SJCRH30 (cell line): ENCODE measurements at places on chromosomes 5 and 9. TPM values are rescaled to one million over a fixed set of nuclear protein-coding genes. Genes with fewer than 3 reads are reported as not detected.
A peak's percentile ranks its signal among the peaks of the same experiment; 100 is the strongest.

DNA sequence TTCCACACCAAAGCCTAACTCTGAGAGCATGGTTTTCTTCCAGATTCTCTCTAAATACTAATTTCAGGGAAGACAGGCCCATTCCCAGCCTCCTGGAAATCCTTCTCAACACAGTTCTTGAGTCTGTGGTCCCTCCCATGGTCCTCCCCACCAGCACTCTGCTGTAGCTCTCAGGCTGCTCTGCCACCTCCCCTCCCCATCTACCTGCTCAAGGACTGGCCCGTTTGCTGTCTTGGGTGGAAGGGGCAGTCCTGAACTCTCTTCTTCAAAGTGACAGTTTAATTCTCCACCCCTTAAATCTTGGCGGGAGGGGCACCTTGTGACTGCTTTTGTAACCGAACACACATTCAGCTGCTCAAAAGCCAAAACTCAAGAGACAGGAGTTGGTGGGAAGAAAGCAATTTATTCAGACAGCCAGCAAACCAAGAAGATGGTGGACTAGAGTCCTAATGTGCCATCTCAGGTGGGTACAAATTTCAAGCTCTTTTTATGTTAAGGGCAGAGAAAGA is 7.6 kb upstream of the LCN15 start:
- no peak for DNase-seq

GRCh38 chr5:172588380-172588779 is 52.7 kb upstream of the NEURL1B start:
- no peak for DNase-seq

- peak; percentile 97 for DNase-seq
Observed at GRCh38 chr5:57494104-57495098, 11.8 kb upstream of the ACTBL2 start.

DNA sequence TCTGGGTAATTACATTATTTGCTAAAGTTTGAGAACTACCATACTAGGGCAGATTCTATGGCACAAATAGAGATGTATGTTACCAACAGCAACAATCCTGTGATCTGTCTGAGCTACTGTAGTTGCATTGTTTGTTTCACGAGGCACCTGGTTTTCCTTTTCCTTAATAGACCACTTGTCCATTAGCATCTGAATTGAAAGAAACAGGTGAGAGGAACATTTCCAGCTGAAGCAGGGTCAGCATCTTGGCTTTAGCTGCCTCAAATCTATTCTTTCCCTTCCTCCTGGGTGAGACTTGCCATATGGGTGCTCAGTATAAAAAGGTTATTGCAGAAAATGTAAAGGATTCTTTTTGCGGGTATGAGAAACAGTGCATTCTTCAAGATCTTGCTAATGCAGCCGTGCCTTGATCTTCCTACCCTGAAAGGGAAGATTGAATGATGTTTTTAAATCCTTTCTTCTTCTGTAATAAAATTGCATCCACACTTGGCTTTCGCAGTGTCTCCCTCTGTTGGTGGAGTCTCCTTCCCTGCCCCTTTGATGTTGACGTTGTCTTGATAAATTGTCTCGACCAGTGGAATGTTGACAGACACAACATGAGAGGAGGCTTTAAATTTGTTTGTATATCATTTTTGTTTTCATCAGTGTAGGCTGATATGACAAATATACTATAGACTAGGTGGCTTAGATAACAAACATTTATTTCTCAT is 118.0 kb upstream of the BRINP1 start:
- DNase-seq: no peak

GRCh38 chr9:119289740-119290433 is 79.3 kb downstream of the BRINP1 start:
- peak; percentile 72 for DNase-seq

- DNase-seq: no peak
Observed at GRCh38 chr9:97535771-97536170, 34.3 kb downstream of the TMOD1 start.

DNA sequence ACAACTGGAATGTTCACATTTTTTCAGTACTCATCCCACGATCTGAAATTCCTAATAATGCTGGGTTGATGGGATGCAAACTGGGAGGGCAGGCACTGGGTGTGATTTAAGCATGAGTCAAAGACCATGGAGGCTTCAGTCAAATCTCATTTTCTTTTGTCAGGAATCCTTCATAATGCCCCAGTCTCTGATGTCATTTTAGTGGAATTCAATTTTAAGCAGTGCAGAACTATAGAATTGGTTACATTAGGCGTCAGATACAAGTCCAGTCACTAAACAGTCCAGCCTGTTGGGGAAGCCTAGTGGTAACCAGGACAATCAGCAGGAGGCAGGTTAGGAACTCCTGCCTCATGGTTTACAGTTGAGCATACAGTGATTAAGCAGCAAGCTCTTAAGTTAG is 41.0 kb upstream of the TMEM215 start:
- no peak for DNase-seq

DNA sequence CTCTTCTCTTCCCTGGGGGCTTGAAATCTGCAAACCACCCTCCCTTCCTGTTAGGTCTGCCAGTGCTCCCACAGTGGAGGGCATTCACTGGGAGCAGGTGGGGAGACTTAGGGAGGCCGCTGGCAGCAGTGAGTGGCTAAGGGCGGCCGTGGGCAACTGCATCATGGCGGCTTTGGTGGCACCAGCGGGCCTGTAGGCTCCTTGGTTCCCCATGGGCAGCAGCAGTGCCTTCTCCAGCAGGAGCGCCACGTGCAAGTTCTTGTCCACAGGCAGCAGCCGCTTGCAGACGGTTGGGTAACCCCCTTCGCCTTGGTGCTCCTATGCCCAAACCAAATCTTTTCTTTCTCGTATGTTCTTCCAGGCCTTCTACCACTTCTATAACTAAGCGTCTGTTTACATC is 158.2 kb downstream of the SREK1 start:
- DNase-seq: no peak

DNA sequence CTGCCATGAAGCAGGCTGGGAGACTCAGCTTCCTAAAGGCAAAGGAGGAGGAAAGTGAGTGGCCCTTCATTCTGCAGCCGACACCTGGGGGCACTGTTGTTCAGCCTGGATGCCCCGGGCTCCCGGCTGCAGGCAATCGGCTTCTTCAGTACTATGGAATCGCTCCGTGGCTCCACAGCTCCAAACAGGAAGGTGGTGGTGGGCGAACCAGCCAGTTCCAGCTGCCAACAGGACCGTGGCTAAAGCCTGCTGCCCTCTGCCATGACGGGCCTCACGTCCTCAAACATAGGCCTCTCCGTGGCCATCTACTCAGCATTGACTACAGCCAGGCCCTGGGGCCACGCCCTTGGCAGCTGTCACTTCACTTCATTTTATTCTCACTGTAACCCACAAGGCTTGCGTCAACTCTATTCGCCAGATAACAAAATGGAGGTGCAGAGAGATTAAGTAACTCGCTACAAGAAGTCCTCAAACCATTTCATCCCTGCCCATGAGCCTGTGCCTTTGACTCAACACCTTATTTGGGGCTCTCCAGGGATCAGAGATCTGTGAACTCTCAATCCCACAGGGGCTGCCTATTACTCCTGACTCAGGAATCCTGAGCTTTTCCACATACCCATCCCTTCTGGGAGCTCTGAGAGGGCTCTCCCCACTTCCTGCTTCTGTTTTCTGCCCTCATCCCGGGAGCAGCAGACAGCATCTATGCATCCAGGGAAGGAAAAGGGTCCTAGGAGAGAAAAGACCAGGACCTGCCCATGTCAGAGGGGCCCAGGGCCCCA is 38.0 kb downstream of the PAX5 start:
- peak; percentile 86 for DNase-seq

GRCh38 chr9:83406921-83407320 is 131.3 kb downstream of the FRMD3 start:
- no peak for DNase-seq

DNA sequence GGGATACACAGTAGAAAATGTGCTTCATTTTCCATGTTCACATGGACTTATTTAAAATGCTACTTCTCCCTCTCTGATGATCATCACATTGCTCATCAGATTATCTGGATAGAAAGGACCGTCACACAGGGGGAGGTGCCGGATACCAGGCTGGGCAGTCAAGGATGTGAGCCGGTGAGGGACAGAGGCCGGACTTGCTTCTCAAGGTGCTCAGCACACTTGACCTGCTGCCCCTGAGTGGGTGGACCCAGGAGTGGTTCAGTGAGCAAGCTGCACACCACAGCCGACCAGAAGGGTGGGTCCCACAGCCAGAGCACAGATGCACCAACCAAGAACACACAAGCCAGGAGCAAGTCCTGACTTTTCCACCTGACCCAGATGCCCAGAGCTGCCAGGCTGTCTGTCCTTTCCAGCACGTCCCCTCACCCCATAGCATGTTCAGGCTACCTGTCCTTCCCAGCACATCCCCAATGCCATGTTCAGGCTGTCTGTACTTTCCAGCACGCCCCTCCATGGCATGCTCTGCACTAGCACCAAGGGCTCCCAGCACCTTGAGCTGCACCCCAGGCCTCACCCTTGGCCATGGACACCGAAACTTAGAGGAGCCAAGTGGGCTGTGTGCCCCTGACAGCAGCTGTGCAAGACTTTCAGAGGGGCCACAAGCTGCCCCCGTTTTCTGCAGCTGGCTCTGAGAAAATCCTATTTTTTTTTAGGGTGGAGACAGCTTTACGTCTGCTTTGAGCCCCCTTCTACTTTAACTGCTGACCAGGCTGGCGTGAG is 77.8 kb downstream of the SECISBP2 start:
- no peak for DNase-seq

- DNase-seq: no peak
Observed at GRCh38 chr5:79963261-79964061, 27.6 kb downstream of the MTX3 start.

- no peak for DNase-seq
Observed at GRCh38 chr5:178273665-178274541, 41.3 kb upstream of the PHYKPL start.

GRCh38 chr9:76817489-76817888 is 53.3 kb downstream of the PCA3 start:
- DNase-seq: no peak

DNA sequence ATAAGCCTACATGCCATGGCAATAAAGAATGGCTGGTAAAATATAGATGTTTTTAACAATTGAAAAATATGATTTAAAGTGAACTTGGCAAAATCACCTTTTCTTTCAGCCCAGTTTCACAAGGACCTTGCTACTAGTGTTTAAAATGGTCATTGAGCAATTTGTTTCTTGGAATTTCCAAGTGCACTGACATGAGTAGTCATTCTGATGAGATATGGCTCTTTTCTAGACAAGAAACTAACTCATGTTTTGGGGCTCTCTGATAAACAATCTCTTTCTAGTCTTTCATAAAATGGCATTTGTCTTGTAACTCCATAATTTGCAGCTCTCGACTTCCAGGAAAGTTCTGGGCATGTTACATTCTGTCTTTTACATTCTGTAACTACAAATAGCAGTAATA is 176.8 kb downstream of the NR2F1-AS1 start:
- no peak for DNase-seq

DNA sequence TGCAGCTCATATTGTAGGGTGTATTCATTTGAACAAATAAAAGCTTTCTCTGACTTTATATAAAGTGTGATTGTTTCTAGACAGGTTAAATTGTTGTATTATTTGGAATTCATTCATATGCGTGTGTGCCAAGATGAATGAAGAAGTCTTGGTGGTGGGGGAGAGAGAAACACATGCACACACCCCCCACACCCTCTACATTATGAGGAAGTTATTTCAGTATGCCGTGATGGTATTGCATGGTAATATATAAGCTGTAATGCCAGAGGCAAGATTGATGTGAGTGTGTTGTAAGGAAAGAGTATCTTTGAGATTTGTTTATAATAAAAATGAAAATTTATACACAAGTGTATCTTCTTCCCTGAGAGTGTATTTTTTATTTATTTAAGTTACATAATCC is 71.0 kb downstream of the IPO11 start:
- DNase-seq: no peak

DNA sequence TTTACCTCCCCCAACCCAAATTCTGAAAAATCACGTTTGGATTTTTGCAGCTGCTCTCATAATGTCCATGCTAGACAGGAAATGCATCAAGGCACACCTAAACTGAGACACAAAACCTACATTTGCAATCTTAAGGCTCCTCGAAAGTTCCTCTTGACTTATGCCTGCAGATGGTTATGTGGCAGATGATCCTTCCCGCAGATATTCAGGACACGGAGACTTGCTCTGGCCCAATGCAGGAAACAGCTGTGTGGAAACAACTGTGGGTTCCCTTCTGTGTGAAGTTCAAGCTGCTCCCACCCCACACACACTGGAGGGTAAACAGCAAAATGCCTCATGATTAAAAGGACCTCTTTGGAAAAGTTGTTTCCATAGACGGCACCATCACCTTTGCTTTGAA is 253.8 kb downstream of the EBF1 start:
- peak; percentile 57 for DNase-seq

DNA sequence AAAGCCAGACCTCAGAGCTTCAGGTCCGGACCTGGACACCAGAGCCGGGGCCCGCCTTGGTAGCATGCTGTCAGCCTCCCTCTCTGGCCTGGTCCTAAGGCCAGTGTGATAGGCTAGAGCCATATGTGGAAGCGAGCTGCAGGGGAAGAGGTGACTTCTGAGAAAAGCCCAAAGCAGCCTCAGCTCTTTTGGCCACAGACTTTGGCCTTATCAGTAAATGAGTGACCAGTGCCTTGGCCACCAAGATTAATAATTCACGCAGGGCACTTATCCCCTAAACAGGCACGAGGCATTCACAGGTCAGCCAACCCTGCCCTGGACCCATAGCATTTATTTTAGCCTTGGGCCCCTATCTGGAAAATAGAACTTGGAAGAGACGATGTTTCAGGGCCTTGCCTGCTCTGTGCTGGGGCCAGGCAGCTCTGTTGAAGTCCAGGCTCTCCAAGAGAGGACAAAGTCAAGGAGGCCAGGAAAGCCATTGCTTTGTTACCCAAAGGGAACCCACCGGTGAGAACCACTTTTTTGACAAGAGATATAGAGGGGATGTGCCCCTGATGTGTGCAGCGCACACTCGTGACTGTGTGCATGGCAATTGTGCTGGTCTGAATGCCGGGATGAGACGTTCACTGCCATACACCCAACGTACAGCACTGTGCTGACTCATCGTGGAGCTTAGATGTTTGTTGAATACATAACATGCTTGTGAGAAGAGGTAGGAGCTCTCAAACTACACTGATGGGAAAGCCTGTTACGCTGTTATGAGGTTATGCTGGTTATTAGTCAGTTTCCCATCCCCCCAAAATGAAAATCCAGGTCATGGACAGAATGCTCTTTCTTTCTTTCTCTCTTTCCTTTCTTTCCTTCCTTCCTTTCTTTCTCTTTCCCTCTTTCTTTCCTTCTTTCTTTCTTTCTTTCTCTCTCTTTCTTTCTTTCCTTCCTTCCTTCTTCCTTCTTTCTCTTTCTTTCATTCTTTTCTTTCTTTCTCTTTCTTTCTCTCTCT is 5.0 kb upstream of the SLC34A1 start:
- no peak for DNase-seq

- DNase-seq: no peak
Observed at GRCh38 chr5:135386096-135386495, 12.9 kb downstream of the MACROH2A1 start.

DNA sequence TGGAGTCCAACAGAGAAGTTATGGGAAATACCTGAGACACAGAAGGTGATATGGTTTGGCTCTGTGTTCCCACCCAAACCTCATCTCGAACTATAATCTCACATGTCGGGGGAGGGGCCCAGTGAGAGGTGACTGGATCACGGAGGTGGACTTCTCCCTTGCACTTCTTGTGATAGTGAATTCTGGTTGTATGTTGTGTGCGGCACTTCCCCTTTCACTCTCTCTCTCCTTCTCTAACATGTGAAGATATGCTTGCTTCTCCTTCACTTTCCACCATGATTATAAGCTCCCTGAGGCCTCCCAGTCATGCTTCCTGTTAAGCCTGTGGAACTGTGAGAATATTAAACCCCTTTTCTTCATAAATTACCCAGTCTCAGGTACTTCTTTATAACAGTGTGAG is 96.1 kb downstream of the TMEM232 start:
- DNase-seq: no peak

QRFP gene
- total RNA-seq: not detected in 2 replicates

ANXA2R gene
- total RNA-seq: 3.3 and 3.5 TPM in 2 replicates

ENTREP1 gene
- 0.08 and 0.10 TPM in 2 replicates for total RNA-seq

GLRA1 gene
- not detected in 2 replicates for total RNA-seq

ROPN1L gene
- total RNA-seq: 0.14 TPM in 1 of 2 replicates, not detected in the other

DMRT3 gene
- not detected in 2 replicates for total RNA-seq
